GM12864 (cell line): ENCODE measurements at places on chromosomes 1 and 21.

DNA sequence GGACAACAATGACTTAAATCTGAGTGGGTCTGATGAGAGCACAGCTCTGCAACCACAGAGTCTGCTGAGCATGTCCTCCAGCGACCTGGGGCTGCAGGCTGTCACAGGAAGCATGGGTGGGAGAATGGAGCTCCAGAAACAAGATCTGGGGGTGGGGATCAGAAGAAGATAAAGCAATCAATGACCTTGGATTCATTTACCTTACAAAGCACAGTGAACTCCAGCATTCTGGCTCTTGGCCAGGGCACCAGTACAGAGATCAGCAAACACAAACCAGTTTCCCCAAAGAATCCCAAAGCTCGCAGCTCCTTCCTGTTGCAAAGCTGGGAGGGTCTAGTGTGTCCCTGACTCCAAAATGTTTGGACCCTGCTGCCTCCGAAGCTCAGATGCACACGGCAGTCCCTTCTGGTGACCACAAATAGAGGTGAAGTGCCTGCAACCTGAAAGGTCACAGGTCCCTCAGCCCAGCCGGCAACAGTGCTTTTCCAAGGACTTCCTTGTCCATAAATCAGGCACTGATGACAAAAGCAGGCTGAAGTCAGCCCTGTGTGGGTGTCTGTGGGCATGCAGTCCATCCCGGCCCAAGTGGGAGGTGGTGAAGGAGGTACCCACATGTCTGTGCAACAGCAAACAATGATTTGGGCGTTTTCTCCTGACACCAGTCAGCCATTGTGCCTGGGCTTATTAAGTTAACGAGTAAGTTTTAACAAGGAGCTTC lies 76.1 kb downstream of the SH3BGR start:
- no peak for DNase-seq

- no peak for DNase-seq
These were observed 772 bp downstream of the ADAM15 start for GRCh38 chr1:155051777-155052398.

DNA sequence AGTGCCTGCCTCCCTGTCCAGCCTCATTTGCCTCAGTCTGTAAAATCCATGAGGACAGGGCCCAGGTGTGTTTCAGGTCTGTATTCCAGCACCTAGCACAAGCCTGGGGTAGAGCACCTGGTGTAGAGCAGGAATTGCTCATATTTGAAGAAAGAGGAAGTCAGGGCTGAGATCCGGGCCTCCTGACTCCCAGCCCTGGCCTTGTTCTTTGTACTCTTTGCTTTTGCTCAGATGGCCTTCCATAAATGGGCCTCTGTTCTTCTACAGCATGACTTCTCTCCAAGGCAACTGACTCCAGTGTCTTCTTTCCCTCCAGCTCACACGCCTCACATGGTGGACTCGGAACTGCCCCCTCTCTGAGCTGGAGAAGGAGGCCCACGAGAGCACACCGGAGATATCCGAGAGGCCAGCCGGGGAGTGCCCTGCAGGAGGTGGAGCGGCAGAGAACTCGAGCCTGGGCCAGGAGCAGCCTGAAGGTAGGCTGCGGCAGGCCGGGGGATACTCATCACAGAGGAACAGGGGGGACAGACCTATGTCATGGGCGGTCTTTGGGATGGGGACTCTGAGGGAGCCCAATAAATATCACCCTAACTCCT lies 19.7 kb downstream of the SLC5A9 start:
- DNase-seq, result no peak

DNA sequence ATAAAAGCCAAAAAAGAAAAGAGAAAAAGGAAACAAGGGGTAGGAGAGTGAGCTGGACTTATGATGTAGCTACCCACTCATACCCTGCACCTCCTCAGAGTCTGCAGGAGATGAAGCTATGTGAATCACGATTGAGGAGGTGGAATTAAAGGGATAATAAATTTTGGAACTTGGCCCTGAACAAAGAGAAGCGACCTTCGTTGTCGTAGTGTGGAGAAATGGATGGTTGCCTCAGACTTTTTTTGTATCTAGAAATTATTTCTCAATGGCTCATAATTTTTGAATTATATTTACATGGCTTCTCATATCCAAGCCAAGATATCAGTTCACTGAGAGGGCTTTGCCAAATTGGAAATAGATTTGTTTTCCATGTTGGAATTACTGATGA lies 37.8 kb upstream of the SIPA1L2 start:
- no peak for DNase-seq

GRCh38 chr1:40948741-40949443 lies 30.6 kb upstream of the CTPS1 start:
- DNase-seq, result no peak

DNA sequence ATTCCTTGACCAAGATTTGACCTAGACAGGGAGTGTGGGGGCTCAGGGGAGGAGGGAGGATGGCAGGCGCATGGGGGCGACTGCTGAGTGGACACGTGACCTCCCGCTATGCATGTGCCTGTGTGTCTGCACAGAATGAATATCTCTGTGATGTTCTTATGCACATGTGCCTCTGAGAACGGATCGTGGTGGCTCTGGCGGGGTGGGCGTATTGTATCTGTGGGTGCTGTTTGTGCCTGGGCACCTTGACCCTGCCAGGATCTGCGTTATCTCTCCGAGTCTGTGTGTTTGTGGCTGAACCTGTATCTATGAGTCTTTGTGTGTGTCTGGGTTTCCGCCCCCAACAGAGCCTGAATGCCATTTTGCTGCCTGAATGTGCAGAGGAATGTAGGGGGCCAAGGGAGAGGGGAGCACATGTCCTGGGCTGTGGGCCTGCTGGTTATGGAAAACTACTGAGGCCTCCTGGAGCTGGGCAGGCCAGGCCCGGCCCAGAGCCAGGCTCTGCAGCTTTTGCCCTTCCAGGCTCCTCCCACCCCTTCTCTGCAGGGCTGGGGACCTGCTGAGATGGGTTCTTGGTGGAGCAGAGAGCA lies 102.5 kb downstream of the EBNA1BP2 start:
- DNase-seq, result no peak

- peak; percentile 80 for DNase-seq
These were observed 6.5 kb downstream of the KCNN3 start for GRCh38 chr1:154863315-154864174.

- no peak for DNase-seq
These were observed 8.8 kb upstream of the FAM20B start for GRCh38 chr1:179016706-179017382.

- DNase-seq, result no peak
These were observed 7.3 kb upstream of the FAM167B start for GRCh38 chr1:32239790-32240139.

DNA sequence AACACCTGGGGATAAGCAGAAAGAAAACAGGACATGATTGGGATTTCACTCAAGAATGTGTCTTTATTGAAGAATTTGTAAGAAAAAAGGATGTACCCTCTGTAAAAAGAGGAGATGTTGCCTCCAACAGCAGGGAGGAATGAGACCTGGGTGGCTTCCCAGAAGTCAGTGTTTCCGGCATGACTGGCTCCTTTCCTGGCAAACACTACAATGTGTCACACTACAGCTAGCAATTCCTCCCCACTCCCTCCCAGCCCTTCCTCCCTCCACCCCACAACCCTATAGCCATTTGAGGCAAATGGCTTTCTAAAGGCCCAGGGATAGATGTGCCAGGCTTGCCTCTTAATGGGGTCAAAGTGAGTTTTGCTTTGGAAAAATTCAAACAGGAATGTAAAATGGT lies 11.5 kb upstream of the COL8A2 start:
- DNase-seq, result no peak

DNA sequence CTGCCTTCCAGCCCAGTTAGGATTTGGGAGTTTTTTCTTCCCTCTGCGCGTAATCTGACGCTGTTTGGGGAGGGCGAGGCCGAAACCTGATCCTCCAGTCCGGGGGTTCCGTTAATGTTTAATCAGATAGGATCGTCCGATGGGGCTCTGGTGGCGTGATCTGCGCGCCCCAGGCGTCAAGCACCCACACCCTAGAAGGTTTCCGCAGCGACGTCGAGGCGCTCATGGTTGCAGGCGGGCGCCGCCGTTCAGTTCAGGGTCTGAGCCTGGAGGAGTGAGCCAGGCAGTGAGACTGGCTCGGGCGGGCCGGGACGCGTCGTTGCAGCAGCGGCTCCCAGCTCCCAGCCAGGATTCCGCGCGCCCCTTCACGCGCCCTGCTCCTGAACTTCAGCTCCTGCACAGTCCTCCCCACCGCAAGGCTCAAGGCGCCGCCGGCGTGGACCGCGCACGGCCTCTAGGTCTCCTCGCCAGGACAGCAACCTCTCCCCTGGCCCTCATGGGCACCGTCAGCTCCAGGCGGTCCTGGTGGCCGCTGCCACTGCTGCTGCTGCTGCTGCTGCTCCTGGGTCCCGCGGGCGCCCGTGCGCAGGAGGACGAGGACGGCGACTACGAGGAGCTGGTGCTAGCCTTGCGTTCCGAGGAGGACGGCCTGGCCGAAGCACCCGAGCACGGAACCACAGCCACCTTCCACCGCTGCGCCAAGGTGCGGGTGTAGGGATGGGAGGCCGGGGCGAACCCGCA lies at the start of gene PCSK9:
Gene PCSK9 (plus strand): TSS at position 207 of the 741 bp plus-strand sequence. CDS start 290 bp downstream, at position 497.
- DNase-seq, result no peak

GRCh38 chr1:98157524-98158313 lies 236.9 kb upstream of the DPYD start:
- no peak for DNase-seq

- no peak for DNase-seq
These were observed 2.9 kb downstream of the C2CD2 start for GRCh38 chr21:41950941-41951351.
